ENCODE measurements at places on chromosomes 4 and X.
A peak's percentile ranks its signal among the peaks of the same experiment; 100 is the strongest.

DNA sequence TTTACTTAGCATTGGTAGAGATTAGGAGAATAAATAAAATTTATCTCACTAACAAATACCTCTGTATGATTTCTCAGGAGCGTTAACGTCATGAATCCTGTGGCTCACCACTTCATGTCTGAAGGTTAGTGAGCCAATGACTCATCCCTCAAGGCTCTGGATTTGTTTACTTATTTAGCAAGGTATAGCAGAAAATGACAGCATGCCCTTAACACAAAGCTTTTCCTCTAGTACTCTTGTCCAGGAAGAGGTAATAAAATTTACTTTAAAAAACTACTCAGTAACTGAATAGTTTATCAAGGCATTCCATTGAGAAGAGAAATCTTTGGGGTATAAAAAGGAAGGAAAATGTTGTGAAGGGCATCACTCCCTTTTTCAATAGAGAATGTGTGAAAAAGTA is 823.8 kb downstream of the CCSER1 start:
- DNase-seq, result no peak

DNA sequence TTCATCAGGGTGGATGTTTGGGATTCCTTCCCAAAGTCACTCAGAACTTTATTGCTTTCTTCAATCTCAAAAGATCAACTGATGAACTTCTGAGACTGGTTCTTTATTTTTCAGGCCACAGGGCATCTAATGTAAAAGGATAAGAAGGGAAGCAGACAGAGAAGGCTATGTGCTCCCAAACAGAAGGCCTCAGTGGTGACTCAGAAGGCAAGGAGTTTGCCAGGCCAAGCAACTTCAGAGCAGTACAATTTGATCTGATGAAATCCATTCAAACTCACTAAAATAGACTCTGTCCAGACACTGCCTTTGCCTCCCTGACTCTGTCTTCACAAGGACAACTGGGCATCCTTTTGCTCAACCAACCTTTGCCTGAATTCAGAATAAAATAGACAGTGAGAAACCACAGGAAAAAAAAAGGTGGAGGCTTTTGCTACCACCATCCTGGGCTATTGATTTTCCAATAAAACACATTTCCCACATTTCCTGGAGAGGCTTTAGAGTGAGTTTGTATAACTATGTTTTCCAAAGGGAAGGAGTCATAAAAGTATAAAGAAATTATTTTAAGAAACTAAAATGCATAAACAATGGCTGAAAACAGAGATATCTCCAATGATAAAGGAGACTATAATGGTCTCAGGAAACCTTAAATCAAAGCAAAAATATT is 55.2 kb downstream of the ARHGEF6 start:
- DNase-seq, result peak; percentile 84

- DNase-seq, result no peak
These were observed 187.9 kb downstream of the MAB21L2 start for GRCh38 chr4:150769845-150770244.

GRCh38 chrX:18709833-18710232 is 2.4 kb downstream of the PPEF1 start:
- no peak for DNase-seq

GRCh38 chr4:153838564-153838963 is 49.7 kb upstream of the SFRP2 start:
- no peak for DNase-seq

- DNase-seq, result no peak
These were observed 365.8 kb upstream of the TENM3 start for GRCh38 chr4:181877329-181877848.

GRCh38 chr4:84484236-84484635 is 14.9 kb downstream of the NKX6-1 start:
- no peak for DNase-seq

DNA sequence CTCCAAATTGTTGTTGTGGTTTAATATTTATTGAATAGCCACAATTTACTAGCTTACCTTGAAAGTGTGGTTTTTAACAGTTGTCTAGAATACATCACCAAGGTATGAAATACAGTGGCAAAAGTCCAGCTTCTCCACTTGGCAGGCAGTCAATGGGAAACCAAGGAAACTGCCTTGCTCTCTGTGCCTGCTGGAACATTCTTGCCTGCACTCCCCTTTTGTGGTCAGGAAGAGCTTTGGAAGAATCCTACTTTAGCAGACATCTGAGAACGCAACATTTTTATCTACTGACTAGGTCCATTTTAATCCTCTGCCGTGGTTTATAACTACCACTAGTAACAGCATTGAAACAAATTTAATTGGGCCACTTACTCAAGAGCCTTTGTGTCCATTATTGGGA is 64.5 kb downstream of the TENM3 start:
- peak; percentile 16 for DNase-seq

- DNase-seq, result peak; percentile 2
These were observed 129.8 kb downstream of the SORBS2 start for GRCh38 chr4:185682236-185682635.

GRCh38 chrX:24493740-24494581 is 28.9 kb downstream of the PDK3 start:
- no peak for DNase-seq

DNA sequence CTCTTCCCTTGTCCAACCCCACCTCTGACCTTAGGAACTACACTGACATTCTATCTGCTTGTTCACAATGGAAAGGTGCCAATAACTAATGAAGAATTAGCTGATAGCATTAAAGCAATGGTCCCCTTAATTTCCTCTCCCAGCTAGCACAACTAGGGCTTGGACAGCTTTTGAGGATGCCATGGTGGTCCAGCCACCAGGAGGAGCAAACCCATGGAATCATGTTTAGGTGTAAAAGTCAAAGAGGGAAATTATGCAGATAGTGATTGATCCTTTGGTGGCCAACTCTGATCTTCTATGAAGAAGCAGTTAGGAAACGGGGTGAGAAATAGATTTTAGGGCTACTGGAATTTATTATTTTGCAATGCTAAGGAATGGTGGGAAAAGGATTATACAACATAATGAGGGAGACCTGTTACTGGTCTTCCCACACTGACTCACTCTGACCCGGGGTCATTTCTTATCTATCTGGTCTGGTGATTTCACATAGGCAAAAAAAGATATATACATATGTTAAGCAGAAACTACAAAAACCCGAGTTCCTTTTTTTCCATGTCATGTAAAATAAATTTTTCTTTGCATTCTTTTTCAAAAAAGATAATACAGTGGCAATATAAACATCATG is 45.8 kb upstream of the FBXW7 start:
- DNase-seq, result no peak

- DNase-seq, result no peak
These were observed 112.5 kb downstream of the CFAP299 start for GRCh38 chr4:80448056-80448455.

DNA sequence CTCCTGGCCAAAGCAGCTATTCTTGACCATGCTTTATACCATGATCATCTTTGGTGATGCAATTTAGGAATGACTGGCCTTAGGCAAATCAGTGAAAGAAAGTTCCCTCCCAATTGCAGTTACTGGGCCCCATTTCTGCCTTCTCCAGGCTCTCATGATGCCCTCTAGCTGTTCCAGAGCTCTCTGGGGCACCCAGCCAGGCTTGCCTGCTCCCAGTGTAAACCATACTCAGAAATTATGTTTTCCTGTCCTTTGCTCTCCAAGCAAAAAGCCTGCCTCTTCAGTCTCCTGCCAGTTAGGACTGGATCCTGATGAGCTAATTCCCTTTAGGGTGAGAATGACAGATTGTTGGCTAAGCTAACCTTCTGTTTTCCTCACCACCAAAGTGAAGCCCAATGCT is 85.3 kb upstream of the RBPJ start:
- DNase-seq, result peak; percentile 97

- DNase-seq, result no peak
These were observed 106.9 kb downstream of the C4orf51 start for GRCh38 chr4:145786830-145787229.

GRCh38 chr4:87057835-87058355 is 123.1 kb downstream of the AFF1 start:
- DNase-seq, result no peak

DNA sequence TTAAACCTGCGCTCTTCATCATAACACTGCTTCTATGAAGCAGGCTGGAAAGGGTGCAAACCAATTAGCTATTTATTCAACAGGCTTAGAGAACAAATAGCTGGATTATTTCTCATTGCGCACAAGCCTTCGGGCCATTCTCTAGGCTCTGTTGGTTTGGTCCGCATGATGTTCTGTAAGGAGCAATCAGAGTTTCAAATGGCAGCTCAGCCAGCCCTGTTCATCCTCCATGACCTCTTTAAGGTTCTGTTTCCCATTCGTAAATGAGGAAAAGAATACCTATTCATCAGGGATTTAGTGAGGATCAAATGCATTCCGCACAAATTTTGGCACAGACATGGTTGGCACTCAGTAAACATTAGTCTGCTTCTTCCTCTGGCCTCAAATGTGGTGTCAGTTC is 15.5 kb upstream of the GPM6A start:
- DNase-seq, result no peak

DNA sequence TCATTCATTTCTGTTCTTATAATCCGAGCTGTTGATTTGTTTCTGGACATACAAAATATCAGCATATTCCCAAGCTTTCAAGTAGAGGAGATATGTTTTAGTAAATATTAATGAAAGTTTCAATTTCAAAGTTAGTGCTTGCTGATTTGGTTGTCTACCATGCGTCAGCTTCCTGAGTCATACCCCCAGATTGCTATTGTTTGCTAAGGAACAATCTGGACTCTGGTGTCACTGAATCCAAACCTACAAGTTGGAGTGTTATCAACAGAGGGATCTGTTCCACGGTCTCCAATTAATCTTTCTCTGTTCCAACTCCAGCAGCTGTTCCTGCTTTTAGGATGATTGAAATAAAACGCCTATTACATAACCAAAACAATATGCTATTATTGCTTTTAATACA is 96.1 kb upstream of the FAM9A start:
- no peak for DNase-seq

GRCh38 chr4:123812066-123812390 is 415.4 kb downstream of the SPRY1 start:
- no peak for DNase-seq

- peak; percentile 62 for DNase-seq
These were observed 90.6 kb downstream of the LRP2BP start for GRCh38 chr4:185304944-185305690.

DNA sequence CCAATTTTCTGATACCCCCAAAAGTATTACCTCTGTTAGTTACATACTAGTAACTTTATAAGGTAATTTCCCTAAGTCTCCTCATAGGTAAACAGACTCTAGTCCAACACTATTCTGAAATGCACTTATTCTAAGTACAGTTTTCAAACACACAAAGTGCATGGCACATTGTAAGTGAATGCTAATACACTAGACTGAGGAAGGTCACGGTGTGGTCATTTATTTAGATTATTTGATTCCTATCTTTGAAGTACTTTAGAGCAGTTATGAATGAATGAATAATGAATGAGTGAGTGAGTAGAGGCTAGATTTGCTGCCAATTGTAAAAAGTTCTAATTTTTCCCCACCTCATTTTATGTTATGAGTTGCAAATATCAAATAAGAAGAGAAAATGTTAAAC is 132.8 kb upstream of the UGT8 start:
- no peak for DNase-seq

DNA sequence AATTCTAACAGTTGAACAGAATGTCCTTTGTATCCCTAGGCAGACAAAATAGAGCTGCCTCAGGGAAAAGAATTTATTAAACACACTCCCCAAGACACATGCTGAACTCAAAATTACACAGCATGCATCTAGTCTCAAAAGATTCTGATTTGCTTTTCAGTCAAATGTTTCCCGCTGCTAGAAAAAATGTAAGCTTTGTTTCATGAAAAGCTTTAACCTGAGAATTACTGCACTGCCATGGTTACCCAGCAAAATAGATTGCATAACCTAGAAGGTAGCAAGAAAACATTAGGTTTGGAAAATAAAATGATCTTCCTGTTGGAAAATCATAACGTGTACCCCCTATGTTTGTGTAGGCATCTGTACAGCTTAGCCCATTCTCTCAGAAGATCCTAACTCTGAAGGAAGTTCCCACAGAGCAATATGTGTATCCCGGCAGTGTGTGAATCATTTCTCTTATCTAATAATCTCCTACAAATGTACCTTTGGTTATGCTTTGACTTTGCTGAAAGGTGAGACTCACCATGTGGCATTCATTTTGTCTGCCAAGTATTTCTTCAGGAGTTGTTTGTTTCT is 646.9 kb downstream of the STPG2 start:
- no peak for DNase-seq

- no peak for DNase-seq
These were observed 738 bp upstream of the TSPAN5 start for GRCh38 chr4:98659106-98659592.

DNA sequence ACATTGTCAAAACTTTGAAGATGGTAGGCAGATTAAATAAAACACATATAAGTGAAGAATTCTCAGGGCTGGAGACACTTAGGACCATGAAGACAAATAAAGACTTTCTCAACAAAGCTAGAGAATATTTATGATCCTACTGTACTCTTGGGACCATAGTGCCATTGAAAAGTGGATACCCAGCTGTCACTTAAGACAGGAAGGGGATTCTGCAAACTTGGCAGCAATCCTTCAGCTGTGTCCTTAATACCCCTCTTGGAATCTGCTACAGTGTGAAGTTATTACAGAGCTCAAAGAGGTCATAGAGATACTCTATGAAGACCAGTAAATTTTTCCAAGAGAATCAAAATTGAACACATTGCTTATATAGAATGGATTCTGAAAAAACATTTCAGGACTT is 24.3 kb downstream of the PDE5A start:
- DNase-seq, result no peak

GRCh38 chr4:88697141-88697540 is 488 bp downstream of the NAP1L5 start:
- peak; percentile 60 for DNase-seq

DNA sequence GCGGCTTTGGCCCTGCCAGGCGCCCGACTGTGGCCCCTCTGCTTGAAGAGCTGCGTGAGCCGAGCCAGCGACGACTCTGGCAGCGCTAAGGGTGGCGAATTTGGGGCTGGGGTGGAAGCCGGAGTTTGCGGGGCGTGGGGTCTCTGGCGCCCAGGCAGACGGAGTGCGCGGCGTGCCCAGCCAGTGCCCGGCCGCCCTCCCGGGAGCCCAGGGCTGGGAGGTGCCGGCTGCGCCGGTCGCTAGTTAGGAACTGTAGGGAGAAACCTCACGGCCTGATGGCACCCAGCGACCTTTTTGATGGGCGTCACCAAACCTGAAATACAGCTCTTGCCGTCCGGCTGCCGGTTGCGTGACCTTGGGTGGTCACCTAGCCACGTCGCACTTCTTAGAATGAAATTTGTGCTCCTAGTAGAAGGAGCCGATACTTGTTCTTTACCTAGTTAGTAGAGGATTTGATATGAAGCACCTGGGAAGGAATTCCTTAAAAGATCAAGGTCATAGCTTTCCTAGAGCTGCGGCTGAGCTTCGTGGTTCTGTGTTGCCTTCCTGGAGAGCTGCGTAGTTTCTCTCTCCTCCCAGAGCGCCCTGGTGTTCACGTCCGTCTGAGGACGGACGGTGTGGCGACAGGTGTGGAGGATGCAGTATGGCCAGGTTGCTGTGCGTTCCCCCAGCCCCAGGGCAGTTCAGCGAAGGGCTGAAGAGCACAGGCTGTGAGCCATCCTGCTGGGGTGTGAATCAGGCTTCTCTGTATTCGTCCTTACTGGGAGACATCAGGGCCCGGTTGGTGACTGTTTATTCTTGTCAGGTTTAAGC is 680 bp downstream of the MAEA start:
- DNase-seq, result no peak

GRCh38 chr4:103692615-103693014 is 27.2 kb downstream of the TACR3 start:
- DNase-seq, result no peak

Data from foreskin fibroblast (primary cell).